ENCODE measurements at places on chromosomes 13 and 19.

GRCh38 chr19:4957981-4958380, 10.9 kb upstream of the KDM4B start:
- no peak for DNase-seq

DNA sequence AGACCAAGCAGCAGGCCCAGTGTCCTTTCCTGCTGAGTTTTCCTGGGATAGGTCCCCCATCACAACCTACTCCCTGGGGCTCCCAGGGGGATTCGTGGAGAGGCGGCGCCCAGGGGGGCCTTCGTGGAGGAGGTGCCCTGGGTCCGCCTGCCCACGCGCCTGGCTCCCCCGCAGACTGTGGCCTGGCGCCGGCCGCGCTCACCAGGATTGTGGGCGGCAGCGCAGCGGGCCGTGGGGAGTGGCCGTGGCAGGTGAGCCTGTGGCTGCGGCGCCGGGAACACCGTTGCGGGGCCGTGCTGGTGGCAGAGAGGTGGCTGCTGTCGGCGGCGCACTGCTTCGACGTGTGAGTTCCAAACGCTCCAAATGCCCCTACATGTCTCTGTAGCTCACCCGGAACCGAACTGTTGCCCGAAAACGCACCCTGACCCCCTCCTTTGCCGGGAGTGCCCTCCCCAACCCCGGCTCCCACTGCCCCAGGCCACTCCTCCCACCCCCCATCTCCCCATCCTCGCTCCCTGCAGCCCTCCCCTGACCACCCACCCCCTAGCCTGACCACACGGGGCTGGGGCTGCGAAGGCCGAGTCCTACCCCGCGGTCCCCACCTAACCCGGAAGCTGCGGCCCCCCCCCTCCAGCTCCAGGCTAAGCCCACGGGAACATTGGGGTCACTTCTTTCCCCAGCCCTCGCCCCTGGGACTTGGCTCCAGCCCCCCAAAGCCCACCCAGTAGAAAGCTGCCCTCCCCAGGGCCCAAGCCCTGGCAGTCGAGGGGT, 3.3 kb downstream of the TIMM13 start:
- DNase-seq, result no peak

- DNase-seq, result no peak
Measured at GRCh38 chr13:77022341-77022740, 4.6 kb downstream of the FBXL3 start.

GRCh38 chr13:46149272-46150133, 32.5 kb downstream of the LCP1 start:
- no peak for DNase-seq

GRCh38 chr19:43692385-43692784, 22.4 kb upstream of the PLAUR start:
- DNase-seq, result no peak

- no peak for DNase-seq
Measured at GRCh38 chr13:40148742-40149141, 493.3 kb downstream of the COG6 start.

GRCh38 chr13:46751811-46752635, 44.9 kb downstream of the ESD start:
- DNase-seq, result peak; percentile 76

DNA sequence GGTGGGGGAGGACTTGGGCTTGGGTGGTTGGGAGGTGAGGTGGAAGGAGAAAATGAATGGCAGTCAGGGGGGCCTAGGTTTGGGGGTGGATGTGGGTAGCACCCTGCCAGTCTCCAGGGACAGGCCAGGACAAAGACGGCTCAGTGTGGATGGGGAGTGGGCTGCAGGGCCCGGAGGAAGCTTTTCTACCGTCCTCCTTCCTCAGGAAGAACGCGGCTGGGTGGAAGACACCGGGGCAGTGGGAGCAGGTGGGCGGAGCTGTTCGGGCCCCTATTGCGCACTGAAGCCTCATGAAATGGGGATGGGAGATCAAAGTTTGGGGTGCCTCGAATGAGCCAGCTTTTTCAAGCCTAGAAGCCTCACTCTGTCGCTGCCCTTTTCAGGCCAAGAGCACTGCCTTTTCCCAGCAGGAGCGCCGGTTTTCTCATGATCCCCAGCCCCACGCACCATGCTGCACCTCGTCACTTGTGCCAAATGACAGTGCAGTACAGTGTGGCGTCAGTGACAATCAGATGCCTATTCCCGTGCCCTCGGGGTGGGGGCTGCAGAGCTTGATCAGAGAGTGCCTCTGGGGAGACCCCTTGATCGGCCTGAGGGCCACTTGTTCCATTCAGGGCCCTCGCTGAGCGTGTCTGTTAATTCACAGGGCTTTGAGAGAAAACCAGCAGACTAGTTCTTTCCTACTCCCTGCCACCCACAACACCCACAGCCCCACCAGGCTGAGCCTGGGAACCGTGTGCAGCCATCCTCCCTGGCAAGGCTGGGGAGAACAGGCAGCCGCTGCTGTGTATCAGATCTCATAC, 1.5 kb downstream of the CALM3 start:
- peak; percentile 83 for DNase-seq

All from activated CD8-positive, alpha-beta memory T cell treated with anti-CD3 and anti-CD28 coated beads for 24 hours (primary cell).